ENCODE measurements at places on chromosomes 3 and 15.

DNA sequence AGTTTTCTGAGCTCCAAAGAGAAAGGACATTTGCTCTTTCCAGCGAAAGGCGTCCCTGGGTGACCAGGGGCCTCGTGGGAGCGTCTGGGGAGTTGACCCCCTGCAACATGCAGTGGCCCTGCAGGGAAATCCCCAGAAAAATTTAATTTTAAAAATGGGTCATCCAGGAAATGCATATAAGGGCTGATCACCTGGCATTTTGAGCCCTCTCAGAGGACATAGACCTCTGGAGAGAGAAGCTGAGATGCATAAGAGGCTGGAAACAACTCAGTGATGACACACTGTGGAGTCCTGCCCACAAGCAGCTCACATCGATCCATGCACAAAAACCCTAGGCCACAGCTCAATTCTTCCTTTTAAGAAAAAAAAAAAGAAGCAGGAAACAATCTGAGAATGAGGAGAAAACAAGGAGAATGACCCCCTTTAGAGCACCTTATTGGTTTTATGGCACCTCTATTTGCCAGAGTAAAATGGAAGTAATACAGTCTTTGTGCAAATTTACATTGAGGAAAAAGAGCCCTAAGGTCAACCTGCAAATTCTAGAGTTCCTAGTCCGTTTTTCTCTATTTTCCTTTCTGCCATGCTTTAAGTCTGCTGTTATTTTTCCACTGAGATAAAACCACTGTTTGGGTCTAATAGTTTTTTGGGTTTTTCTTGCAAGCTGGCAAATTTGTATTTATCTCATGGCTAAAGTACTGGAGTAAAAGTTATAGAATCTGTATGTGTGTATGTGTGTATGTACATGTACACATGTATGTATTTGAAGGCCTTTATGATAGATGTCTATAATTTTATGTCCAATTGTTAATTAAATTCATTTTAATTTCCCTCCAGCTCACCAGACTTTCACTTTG, 6.9 kb upstream of the BDH1 start:
- no peak for DNase-seq

GRCh38 chr3:115502128-115502527, 121.2 kb upstream of the GAP43 start:
- DNase-seq = no peak

- DNase-seq = no peak
These were observed 152.3 kb downstream of the ZBTB20 start for GRCh38 chr3:114994554-114995341.

DNA sequence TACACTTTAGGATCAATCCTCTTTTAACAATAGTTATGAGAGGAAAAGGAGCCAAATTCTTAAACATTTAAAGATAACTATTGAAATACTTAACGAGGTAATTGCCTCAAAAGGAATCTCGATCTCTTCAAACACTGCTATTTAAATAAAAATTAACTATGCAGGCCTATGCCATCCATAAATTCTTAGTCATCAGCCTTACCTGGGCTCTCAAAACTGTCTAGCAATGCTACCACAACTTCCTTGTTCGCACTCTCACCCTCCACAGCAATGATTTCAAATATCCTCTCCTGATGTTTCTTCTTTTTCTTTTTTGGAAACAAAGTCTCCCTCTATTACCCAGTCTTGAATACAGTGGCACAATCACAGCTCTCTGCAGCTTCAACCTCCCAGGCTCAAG, 12.3 kb downstream of the ETFA start:
- no peak for DNase-seq

DNA sequence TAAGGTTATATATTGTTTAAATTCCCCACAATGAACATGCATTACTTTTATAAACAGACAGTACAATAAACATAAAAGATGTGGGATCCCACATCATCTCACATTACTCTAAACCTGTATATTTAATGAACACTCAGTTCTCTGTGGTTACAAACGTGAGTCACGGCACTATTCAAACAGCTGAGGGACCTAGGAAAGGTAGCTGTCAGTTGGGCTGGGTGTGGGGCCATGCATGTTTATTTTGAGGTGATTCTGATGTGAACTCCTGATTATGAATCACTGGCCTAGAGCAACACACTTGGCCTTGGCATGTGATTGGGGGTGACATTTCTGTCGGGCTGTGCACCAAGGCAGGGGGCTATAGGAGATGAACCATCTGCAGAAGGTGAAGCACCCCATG, 147.6 kb upstream of the HACD2 start:
- DNase-seq = no peak

DNA sequence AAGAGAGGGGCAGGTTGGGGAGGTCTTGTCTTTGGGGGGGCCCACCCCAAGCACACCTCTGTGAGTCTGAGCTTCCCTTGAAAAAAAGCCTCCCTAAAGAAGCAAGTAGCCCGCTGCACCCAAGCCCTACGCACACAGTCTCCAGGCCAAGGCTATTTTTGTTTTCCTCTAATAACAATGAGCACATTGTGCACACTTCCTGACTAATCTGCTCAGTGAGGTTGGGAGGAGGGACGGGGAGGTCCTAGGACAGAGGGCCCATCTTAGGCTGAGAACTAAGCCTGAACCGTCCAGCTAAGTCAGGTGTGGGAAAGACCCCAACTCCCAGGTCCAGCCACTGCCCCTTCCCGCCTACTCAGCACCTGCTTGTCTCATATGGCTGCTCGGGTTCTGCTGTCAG, 87.2 kb downstream of the HMG20A start:
- no peak for DNase-seq

GRCh38 chr3:45596290-45596791, 1.8 kb downstream of the LIMD1 start:
- DNase-seq = no peak

DNA sequence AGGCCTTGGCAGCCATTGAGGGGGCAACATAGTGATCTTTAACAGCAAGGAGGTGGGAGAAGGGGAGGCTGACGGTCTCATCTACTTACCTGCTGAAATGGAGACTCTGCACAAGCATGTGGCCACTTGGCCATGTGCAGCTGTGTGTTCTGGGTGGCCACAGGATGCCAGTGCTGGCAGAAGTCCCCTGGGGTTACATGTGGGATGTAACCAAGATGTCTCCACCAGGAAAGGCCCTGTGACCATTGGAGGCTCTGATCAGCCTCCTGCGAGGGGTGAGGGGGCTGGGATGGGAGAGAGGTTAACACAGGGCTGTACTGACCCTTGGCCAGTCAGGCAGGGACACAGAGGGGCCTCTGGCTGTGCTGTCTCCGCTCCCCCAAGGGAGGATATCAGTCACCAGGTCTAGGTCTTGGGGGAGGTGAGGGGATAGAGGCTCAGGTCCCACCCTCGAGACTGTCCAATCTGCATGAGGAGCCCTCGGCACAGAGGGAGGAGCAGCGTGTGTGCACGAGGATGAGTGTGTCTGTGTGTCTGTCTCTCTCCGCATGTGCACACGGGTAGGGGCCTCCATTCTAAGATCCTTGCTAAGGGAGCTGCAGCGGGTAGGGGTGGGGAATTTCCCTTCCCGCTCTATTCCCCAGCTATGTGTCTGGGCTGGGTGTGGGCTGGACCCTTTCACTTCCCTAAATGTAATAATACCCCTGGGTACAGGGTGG, 19.5 kb downstream of the PRKCD start:
- DNase-seq = no peak

GRCh38 chr3:158057666-158058065, 48.6 kb downstream of the SHOX2 start:
- DNase-seq = no peak

DNA sequence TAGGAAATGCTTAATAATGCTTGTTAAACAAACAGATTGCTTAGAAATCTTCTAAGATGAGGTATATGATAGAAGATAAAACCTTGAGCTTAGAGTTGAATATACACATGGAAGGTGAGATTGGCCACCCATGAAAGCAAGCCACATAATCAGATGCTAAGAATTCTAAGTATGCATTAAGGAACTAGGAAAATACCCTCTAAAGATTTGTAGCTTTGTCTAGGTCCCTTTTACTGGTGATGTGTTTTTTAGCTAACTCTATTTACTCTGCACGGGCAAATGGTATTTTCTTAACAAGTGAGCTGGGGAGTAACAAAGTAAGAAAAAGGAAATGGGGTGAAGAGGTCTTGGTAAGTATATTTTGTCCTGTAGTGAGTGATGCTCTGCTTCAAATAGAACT, 310.3 kb downstream of the OXSM start:
- DNase-seq = no peak

DNA sequence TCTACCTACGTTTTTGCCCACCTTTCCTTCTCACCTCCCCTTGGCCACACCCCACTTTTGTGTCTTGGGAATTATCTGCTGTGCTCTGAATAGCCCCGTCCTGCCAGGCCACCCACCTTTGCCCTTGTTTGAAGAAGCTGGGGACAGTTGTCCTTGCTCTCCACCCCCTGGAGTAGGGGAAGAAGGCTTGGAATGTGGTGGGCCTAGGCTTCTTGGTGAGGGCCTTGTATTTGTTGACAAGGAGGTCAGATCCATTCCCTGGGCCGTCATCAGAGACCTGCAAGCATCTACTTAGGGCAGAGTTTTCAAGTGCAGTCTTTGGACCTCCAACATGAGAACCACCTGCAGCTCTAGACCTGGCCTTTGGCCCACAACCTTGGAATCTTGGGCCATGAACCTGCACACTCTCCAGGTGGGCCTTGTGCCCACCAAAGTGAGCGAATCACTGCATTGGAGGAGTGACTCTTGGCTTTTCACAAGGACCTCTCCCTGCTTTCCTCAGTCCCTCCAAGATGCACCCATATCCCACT, 160.6 kb downstream of the APBA2 start:
- no peak for DNase-seq

- DNase-seq = no peak
These were observed 36.9 kb downstream of the NCK1 start for GRCh38 chr3:136898954-136899353.

DNA sequence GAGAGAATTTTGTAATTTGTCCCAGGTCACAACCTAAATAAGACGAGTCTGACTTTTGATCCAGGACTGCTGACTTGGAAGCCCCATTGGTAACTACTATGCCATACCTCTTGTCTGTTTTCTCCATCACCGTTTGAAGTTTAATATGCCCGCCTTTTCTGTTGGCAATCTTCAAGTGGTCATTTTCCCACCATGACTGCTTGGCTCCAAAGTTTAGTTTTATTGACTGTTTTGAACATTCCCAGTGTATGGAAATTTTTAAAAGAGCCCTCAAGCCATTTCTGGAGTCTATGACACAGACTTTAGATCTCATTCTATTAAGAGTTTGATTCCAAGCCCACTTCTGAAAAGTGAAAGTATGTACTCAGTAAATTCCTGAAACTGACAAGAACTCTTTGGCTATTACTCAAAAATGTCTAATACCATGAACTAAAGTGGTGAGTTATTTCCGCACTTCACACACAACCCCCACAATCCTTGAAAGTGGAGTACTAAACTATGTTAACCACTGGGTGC, 136.7 kb upstream of the ADAMTS9 start:
- no peak for DNase-seq

DNA sequence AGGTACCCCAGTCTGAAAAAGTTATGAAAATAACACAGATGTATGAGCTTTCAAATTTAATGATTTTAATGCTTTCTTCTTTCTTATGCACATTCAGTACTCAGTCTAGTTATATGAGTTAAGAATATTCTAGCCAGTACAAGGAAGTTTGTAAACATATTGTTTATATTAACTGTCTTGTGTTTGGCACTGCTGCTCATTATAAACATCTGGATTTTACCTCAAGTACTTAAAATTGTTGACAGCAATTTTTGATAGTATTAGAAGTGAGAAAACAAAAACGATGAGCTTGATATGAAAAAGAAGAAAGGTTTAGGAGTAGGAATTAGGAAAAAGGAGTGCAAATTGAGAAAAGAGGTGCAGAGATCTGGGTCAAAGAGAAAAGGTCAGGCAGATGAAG, 293.3 kb downstream of the C3orf38 start:
- no peak for DNase-seq

DNA sequence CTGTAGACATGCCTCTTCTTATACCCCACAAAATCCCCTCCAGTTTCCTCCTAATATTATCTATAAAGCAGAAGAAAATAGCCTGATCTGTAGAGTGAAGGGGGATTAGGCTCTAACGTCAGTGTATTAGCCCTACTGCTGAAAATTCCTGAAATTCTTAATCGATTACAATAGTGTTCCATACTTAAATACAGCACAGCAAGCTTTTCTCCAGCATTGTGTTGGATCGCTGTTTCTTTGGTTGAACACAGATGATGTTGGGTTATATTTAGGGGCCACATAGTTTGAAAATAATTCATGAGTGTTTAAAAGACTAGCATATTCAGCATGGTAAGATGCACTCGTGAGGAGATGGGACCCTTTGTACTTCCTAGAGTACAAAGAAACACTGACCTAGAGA, 52.5 kb downstream of the PIAS1 start:
- no peak for DNase-seq

DNA sequence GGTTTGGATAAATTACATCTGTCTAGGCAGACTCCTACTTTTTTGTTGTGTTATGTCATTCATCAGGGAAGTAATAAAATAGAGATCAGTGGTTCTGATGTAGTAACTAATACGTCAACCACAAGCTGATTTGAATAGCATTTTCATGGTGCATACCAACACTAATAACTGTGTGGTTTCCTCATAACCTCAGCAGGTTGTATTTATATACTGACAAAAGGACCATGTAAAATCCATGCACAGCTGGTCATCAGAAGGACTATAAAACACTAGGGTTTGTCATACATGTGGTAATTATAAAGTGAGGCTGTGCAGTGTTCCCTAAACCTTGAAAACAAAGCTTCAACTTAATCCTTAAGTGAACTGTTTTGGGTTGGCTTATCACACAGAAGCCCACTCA, 216.8 kb upstream of the RBMS3 start:
- no peak for DNase-seq

GRCh38 chr15:43221422-43221821, 604 bp upstream of the EPB42 start:
- DNase-seq = no peak

DNA sequence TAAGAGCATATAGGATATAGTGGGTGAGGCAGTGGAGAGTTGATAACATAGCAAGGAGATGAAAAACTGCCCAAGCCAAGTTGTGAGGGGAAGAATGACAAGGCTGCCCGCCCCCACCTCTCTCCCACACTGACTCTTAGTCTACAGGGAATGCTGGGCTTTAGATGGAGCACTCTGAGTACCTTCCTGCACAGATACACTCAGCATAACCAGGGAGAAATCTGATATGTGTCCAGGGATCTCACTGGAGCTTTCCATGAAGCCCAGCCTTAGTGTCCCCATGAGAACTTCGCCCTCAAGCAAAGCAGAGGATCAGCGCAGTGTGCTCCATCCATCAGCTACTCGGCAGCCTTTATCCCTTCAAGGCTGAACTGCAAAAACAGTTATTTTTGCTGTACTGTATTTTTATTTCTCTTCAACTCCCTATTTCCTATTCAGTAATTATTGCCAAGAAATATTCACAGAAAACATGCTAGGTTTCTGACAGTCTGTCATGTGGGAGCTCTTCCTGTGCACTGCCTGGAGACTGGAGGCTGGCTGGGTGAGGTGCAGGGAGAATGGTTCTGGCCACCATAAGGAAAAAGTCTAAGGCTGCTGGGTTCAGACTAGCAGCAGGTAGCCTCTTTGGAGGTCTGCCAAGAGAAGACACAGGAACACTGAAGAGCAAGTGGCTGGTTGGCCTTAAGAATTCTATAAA, 475.2 kb upstream of the PPP2R3A start:
- no peak for DNase-seq

- no peak for DNase-seq
These were observed 129.7 kb downstream of the NR2E3 start for GRCh38 chr15:71939981-71940588.
